ENCODE measurements at places on chromosomes 3 and 15.
A peak's percentile ranks its signal among the peaks of the same experiment; 100 is the strongest.

DNA sequence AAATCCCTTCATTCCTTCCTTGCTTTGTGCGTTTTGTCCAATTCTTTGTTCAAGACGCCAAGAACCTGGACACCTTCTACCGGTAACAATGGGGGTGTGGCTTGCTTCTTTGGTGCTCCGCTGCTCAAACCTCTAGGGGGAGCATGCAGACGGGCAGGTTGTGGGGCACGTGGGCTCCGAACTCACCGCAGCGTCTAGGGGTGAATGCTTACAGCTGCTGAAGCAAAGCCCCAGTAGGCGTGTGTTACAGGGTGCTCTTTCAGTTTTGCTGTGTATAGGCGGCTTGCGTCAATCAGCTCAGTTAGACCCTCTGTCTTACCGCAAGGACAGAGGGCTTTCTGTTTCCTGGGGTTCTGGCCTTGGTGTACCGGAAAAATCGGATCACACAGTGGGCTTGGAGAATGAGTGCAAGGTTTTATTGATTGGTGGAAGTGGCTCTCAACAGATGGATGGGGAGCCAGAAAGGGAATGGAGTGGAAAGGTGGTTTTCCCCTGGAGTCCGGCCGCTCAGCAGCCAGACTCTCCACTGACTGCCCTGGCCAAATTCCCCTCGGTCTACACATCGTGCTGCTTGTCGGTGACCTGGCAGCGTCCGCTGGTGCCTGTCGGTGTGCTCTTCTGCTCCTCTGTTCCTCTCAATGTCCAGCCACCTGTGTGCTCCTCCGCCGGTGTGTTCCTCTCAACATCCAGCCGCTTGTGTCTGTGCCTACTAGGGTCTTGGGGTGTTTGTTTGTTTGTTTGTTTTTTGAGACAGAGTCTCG, 1.2 kb upstream of the LRRC34 start:
- peak; percentile 67 for DNase-seq

GRCh38 chr15:71893691-71894090, 83.3 kb downstream of the NR2E3 start:
- no peak for DNase-seq

DNA sequence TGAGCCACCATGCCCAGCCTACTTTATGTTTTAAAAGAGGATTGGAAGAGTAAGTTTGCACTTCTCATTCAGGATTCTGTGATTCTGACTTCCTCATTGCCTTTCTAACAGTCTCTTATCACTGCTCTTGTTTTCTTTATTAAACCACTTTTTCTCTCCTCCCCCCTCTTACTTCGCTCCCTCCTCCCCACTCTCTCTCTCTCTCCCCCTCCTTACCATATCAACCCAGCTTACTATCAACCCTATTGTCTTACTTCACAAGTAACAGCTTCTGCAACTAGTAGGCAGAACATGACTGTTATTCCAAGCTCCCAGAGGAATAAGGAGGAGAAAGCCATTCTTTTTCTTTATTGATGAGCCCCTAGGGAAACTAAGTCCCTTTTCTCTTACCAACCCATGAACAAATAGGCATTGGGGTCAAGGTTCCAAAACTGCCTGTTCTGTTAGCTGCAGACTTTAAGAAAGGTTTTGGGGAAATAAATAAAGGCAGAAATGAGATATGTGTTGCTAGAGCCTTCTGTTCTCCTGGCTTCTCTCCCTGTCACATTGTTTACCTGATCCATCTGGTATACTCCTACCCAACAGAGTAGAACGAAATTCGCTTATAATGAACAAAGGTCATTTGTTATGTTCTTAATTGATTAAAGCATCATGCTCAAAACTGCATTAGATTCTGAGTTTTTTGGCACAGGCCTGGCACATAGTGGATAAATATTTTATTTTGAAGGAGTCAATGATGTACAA, 56.4 kb upstream of the RASGRP1 start:
- no peak for DNase-seq

- DNase-seq: no peak
These were observed 133.9 kb upstream of the PFN2 start for GRCh38 chr3:150104564-150104963.

GRCh38 chr3:46036191-46036590, 8.9 kb upstream of the XCR1 start:
- no peak for DNase-seq

DNA sequence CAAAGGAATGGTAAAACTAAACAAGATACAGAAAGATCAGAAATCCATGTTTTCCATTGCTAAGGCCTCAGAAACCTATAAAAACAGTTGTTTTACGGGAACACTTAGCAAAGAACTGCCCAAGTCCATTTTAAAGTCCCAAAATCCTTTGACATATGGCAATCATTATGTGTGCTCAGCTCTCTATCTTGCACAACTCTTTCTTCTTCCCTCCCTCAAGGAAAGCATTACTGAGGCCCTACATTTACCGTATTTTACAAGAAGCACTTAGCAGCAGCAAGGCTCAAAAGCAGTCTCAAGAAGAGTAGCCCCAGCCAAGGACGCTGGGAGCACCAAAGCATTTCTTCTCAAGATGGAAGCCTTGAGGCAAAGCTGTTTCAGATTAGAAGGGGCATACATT, 169.6 kb upstream of the LRTM1 start:
- DNase-seq: no peak

GRCh38 chr3:45590822-45591546, 3.6 kb upstream of the LIMD1 start:
- DNase-seq: no peak

GRCh38 chr15:43266834-43267233, at the start of gene TGM5:
Gene TGM5, minus strand, starts transcription at chr15:43266928. Its CDS starts 79 bp downstream, at chr15:43266849.
- DNase-seq: no peak

- DNase-seq: no peak
These were observed 193.5 kb upstream of the ICE2 start for GRCh38 chr15:60672400-60672799.

DNA sequence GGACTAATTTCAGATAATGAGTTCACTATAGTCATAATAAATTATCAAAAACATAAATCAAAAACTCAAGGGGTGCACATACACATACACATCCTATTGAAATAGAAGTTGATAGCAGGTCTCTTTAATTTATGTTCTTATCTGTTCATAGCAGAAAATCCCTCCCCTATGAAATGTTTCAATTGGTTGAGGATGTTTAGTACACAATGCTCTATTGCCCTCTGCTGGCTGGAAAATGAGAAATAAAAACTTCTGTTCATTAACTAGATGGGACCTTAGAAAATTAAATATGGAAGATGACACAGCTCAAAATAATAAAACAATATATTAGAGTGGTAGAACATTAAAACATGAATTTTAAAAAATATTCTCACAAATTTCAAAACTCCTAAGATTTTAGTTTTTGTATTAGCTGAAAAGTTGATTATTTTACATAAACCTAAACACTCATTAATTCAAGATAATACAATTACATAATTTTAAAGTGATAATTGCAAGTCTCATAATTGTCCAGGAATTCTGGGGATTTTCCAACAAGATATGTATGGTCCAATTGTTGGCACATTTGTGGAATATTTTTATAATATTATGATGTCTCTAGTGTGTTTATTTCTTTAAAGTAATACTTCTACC, 735.0 kb downstream of the ROBO1 start:
- DNase-seq: no peak

DNA sequence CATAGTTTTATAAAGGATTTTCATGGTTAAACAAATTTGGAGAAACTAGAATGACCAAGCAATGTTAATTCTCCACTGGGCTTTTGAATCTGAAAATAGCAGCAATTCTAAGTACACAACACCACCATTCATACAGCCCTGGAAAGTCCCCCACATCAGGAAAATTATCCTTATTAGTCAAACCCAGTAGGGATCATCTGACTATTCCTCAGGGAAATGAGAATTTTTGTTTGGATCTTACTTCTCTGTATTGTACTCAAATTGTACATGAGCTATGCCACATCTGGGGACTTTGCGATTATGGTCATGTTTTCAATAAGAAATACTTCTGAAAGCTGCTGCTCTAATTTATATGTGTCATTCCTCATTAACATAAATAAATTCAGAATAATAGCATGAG, 46.0 kb downstream of the RARB start:
- DNase-seq: no peak

- DNase-seq: no peak
These were observed 87.1 kb upstream of the SLITRK3 start for GRCh38 chr3:165283328-165283727.

DNA sequence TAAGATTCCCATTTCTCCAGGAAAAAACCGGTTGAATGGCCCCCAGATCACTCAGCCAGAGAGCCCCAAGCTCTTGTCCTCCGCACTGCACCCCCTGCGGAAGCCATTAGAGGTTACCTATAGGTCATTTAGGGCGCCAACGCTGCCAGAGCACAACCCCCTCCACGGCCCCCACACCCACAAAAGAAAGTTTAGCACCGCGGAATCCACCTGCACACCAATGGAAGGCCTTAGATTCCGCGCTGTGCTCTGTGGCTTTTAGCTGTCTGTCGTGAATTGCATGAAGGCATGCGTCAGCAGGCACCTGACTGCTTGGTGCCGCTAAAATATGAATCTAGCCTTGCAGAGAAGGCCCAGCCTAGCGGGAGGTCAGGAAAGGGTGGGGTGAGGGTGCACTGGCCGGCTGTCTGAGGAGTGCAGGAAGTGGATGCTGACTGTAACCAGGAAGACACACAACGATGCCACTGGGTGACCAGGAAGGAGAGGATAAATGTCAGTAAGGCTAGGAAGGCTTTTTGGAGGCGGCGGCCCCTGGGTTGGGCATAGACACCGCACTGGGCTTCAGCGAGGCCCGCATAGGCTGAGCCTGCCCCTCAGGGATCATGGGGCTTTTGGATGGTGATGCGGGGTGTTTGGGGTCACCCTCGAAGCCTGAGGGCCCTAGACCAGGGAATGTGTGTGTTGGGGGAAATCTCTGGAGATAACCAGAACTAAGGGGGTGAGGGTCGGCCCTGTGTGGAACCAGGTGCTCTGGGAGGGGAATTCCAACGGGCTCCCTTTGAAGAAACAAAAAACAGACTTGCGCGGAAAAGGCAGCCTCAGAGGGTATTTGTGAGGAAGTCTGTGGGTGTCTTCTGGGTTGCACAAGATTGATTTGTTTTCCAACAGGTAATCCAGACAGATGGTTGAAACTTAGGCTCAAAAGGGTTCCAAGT, 976 bp upstream of the NUP210 start:
- peak; percentile 44 for DNase-seq

DNA sequence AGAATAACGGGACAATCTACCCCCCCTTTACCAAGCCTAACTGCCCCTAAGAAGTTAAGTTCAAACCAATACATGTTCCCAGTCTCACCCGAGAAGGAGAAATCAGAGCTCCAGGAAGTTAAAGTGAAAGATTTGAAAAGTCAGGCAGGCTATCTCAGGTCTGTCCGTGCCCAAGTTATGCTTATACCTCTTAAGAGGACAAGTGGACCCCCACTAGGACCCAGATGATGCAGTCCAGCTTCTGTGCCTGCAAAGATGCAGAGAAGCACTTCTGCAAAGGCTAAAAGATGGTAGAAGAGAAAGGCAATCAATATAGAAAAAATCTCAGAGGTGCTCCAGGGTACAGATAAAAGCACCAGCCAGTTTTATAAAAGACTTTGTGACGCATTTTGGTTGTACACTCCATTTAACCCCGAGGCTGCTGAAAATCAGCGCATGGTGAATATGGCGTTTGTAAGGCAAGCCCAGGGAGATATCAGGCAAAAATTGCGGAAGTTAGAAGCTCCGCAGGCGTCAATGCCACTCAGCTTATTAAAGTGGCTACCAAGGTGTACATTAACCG, 9.8 kb upstream of the SLC9C1 start:
- DNase-seq: no peak

- no peak for DNase-seq
These were observed 12.8 kb upstream of the CFAP44 start for GRCh38 chr3:113454057-113454456.

DNA sequence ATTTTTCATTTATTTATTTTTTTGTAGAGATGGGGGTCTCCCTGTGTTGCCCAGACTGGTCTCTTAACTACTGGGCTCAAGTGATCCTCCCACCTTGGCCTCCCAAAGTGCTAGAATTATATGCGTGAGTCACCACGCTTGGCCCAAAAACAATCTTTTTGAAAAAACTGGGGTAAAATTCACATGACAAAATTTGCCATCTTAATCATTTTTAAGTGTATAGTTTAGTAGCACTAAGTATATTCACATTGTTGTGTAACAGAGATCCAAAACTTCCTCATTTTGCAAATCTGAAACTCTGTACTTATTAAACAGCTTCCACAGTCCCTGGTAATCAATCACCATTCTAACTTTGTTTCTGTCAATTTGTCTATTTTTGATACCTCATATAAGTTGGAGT, 5.2 kb downstream of the SNX1 start:
- DNase-seq: no peak

GRCh38 chr3:30193625-30194044, 412.8 kb upstream of the TGFBR2 start:
- no peak for DNase-seq

GRCh38 chr3:172179680-172180399, 140.5 kb downstream of the FNDC3B start:
- DNase-seq: no peak

- DNase-seq: no peak
These were observed 23.0 kb upstream of the SV2B start for GRCh38 chr15:91077029-91077428.

GRCh38 chr3:23877329-23877980, 39.3 kb downstream of the NKIRAS1 start:
- DNase-seq: no peak

DNA sequence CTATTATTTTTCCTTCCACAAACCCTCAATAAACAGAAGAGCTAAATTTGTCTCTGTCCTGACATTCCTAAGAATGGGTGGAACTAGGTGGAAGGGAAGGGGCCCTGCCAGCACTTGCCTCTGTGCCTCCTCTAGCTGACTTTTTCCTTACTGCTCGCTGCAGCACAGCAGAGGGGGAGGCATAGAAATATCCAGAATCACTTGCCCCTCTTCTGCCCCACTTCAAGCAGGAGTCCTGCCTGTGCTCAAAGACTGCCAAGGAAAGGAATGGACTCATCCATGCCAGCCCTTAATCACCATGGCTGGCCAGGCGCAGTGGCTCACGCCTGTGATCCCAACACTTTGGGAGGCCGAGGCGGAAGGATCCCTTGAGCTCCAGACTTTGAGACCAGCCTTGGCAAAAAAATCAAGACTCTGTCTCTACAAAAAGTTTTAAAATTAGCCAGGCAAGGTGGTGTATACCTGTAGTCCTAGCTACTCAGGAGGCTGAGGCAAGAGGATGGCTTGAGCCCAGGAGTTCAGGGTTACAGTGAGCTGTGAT, 51.8 kb downstream of the ADCY5 start:
- DNase-seq: no peak

GRCh38 chr3:49173116-49173791, 1.9 kb downstream of the KLHDC8B start:
- no peak for DNase-seq

DNA sequence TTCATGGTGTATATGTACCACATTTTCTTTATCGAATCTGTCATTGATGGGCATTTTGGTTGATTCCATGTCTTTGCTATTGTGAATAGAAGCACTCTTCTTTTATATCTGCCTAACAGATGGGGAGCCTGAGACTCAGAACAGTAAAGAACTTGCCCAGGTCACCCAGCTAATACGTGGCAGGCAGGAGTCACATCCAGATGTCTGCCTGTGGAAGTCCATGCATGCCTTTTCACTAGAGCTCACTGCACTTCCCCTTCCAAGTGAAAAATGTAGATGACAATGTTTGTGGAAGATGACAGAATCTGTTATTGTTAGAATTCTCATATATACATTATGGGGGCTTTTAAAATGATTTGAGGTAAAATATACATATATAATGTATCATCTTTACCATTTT, 165.0 kb downstream of the PDZRN3 start:
- DNase-seq: no peak

GRCh38 chr3:198061119-198062067, 101.4 kb downstream of the LMLN start:
- DNase-seq: no peak

Measured in stimulated activated CD8-positive, alpha-beta memory T cell treated with anti-CD3 and anti-CD28 coated beads, Interleukin-4, amount 100 ng/mL, for 4 hours (primary cell).